ENCODE measurements at places on chromosomes 7 and 10.

- DNase-seq, result no peak
Measured at GRCh38 chr10:32888161-32888927, 69.7 kb downstream of the ITGB1 start.

DNA sequence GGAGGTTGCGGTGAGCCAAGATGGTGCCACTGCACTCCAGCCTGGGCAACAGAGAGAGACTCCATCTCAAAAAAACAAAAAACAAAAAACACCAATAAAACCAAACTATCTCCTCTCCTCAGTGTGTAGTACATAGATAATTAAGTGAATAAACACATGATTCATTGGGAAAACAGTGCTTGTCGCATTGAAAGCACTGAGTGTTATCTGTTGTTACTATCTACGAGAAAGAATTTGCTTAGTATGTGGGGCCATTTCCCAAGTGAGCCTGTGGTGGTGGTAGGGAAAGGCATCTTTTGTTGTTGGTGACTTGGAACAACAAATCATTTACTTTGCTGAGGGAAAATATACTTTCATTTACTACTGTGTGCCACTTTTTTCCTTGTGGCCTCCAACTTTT lies 42.6 kb downstream of the RSBN1L start:
- DNase-seq, result no peak

DNA sequence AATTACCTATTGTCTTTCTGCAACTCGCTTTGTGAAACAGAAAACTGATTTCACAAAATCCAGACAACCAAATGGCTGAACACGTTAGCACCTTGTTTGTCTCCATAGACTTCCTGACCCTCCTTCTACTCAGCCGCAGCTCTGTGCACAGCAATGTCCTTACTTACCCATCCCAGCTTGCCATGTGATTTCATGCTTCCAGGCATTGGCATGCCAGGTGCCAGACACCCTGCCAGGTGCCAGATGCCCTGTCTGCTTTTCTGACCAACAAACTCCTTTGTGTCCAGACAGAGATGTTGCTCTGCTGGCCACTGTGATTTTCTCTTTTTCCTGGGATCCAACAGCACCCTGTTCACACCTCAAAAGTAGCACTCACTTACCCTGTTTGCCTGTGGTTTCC lies 16.1 kb upstream of the FAM170B start:
- no peak for DNase-seq

GRCh38 chr10:46253076-46254006 lies 33.5 kb upstream of the ANTXRL start:
- no peak for DNase-seq

DNA sequence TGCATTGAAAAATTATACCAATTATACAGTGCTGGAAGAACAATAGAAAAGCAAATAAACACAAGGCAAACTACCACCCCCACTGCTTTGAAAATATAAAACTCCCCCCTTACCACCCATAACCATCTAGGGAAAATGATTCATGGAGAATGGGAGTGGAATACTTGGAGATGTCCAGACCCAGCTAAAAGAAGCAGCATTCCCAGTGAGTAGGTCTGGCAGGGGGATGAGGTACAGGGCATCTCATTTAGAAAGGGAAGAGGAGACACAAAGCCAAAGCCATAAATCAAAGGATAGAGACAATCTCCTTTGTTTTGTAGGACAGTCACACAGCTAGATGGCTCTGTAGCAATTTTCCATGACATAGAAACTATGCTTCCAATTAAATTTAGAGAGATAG lies 36.0 kb upstream of the DGKI start:
- no peak for DNase-seq

GRCh38 chr10:97816609-97817008 lies 33.0 kb upstream of the GOLGA7B start:
- DNase-seq, result no peak

- DNase-seq, result no peak
Measured at GRCh38 chr10:124020981-124021815, 72.2 kb downstream of the CHST15 start.

DNA sequence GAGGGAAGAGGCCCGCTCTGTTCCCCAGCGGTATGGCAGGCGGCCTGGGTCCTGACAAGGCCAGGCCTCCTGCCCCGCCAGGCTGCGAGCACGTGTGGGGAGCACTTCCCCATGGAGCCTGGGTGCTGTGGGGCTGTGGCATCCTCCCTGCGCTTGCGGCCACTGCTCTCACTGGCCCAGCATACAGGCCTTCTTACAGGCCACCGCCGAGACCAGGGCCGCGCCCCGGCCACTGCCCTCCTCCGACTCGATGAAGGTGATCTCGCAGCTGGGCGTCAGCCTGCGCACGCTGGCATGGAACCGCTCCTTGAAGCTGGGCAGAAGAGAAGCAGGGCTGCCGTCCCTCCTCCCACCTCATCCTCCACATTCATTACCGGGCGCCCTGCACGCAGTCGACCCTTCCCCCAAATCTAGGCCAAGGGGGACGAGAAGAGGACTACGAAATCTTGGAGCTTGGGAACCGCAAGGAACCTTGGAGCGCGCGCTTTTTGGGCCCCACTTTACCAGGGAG lies 3.9 kb upstream of the MYL7 start:
- no peak for DNase-seq

DNA sequence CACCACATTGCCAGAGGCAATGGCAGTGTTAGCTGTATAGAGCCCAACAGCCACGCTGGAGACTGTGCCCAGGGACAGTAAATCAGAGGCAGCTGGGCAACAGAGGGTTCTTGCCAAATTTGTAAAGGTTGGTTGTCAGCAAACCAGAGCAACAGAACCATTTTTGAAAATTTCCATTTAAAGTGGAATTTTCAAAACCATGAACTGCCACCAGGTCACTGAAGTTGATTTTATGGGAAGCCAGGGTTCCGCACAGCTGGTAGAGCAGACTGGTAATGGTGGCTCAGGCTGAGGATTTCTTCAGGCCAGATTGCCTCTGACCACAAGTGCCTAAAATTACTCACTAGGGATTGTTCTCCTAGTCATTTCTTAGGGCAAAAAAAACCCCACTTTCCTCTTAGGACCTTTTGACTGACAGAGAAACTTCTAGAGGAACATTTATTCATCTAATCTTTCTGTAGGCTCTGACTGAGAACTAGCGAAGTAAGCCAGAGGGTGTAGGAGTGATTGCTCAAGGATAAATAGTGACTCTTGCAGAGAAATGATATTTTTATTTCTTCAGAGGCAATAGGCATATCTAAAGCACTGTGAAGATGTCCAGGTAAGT lies 342.4 kb downstream of the BBS9 start:
- DNase-seq, result no peak

GRCh38 chr10:63441404-63441803 lies 24.4 kb downstream of the JMJD1C start:
- no peak for DNase-seq

DNA sequence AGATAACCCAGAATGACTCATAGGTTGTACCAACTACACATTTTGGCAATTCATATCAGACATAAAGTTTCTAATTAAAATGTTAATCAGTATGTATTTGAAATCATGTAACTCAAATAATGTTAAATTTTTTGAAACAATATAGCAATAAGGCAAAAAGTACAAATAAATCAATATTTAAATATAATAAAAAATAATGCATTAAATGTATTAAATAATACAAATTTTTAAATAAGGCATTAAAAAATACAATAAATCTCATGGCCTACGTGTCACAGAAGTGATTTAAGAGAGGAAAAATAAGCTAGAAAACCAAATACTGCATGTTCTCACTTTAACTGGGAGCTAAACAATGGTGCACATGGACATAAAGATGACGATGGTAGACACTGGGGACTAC lies 9.1 kb downstream of the PON2 start:
- DNase-seq, result no peak

DNA sequence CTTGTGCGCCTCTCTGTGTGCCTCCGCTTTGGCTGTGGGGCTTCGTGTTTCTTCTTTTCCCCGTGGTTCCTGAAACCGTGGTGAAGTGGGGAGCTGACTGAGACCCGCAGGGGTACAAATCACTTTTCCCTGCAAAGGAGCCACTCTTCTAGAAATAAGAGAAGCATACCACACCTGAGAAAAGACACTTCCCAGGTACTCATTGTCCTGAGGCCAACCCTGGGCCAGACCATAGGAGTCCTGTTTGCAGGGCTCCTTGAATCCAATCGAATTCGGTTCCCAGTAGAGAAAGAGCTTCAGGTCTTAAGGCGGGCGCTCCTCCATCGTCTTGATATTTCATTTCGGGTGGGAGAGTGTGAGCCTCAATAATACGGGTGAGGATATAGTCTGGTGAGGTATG lies 32.4 kb upstream of the ZNF273 start:
- no peak for DNase-seq

DNA sequence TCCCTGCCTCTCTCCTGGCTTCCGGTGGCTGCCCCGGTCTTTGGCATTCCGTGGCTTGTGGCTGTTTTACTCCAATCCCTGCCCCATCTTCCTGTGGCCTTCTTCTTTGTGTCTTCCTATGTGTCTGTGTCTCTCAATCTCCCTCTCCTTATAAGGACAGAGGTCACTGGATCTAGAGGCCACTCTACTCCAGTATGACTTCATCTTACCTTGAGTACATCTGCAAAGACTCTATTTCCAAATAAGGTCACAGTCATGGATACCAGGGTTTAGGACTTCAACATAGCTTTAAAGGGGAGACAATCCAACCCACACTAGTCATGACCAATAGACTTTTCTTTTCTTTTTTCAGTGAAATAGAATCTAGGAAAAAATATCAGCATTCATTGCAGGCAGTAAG lies 153.3 kb upstream of the INSYN2A start:
- DNase-seq, result no peak

DNA sequence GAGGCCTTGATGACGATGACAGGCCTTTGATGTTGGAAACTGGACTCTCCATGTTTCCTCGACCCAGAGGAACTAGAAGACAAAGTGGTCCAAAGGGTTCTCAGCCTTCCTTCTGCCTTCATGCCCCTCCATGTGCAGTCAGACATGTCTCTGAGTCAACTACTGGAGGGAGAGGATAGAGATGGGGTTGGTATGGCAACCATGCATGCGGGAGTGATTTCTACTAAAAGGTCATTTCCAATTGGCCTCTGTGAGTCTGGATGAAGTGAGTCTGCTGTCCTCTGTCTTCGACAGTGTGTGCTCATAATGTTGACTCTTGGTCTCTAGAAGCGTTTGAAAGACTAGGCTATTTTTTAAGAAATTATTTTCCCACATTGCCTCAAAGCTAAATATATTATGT lies 29.2 kb downstream of the STK17A start:
- DNase-seq, result no peak

GRCh38 chr7:2876031-2876731 lies 32.1 kb upstream of the GNA12 start:
- DNase-seq, result no peak

DNA sequence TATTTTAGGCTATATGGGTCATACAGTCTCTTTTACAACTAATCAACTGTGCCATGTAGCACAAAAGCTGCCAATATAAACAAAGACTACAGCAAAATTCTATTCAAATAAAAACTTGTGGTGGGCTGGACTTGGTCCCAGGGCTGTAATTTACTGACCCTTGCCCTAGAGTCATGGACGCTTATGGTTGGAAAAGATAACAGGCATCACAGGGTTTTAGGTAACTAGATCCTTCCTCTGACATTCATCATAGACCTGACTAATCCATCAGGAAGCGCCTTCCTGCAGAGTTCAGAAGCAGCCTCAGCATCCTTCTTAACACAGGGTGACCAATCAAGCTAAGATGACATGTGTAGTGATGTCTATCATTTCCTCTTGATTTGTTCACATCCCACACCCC lies 40.2 kb upstream of the GPAM start:
- no peak for DNase-seq

DNA sequence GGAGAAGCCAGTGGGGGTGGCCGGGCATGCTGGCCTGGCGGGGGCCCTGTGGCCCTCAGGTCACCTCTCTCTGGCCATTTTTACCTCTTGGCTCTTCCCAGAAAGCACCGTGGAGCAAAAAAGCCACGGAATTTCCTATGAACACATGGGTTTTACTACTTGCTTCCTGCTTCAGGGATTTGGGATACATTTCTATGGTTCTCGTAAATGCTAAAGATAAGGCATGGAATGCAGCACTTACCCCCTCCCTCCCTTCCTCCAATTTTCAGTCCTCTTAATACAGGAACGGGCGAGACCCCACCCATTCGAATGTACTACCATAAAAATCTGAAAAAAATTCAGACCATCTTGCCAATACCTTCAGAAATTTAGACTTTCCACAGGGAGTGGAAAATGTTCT lies 279.7 kb downstream of the ARHGAP12 start:
- no peak for DNase-seq

DNA sequence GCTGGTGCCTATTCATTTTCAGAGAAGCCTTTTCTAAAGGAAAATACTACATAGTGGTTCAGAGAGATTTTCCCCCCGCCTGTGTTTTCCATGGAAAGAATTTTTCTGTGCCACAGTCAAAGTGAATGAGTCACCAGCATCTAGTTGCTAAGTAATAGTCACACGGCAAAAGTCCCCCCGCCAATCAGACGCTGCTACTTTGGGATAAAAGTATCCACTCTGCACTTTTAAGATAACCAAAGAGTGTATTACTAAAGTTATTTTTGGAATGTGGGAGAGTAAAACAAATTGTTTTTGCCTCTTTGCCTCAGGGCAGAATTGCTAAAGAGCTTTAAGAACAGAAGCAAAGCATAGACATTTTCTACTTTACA lies 23.5 kb downstream of the ABLIM1 start:
- DNase-seq, result no peak

- DNase-seq, result no peak
Measured at GRCh38 chr10:13365243-13365642, 17.1 kb upstream of the SEPHS1 start.

DNA sequence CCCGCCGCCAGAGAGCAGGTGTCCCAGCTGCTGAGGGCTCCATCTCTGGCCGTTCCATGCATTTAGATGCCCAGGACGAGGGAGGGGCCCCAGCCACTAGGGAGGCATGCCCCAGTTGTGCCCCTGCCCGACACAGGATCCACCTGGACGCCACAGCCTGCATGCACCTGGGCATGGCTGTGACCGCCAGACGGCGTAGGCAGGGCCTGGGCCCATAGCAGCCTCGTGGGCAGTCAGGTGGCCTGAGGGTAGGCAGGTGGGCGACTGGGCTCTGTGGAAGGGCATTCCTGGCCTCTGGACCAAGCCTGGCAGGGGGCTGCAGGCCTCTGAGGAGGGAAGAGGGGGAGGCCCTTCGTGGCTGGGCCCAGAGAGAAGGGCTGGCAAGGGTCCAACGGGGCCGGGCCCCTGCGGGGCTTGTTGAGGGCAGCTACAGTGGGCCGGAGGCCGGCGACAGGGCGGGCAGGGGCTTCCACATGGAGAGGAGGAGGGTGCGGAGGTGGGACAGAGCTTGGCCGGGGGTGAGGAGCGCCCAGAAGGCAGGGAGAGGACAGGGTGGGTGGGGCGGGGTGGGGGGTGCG lies 76.0 kb upstream of the NKX6-2 start:
- no peak for DNase-seq
